Activated CD4-positive, alpha-beta T cell treated with anti-CD3 and anti-CD28 coated beads, Interleukin-2, Interleukin-6, amounts not matched to agents 100 ng/mL and 50 ng/mL, durations not matched to agents 16 hours and 8 hours (primary cell): ENCODE measurements at places on chromosomes 5 and 9.

GRCh38 chr9:110936719-110937452 lies 101.4 kb downstream of the LPAR1 start:
- no peak for DNase-seq

DNA sequence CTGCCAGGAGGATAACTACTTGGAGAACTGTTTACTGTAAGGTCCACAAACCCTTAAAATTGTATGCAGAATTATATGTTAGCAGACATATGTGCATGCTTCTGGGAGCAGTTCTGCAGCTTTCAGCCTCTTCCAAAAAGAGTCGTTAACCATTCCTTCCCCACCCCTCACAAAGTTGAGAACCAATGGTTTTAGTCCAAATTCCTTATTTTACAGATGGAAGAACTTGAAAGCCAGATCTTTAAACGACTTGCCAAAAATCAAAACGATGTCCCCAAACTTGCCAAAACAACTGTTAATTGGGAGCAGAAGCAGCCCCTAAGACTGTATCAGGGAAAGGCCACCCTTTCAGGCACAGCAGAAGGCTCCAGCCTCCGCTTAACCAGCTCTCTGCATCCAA lies 266.4 kb upstream of the ANKRD55 start:
- no peak for DNase-seq

GRCh38 chr5:166562246-166562645 lies 1729.2 kb upstream of the WWC1 start:
- DNase-seq, result no peak

DNA sequence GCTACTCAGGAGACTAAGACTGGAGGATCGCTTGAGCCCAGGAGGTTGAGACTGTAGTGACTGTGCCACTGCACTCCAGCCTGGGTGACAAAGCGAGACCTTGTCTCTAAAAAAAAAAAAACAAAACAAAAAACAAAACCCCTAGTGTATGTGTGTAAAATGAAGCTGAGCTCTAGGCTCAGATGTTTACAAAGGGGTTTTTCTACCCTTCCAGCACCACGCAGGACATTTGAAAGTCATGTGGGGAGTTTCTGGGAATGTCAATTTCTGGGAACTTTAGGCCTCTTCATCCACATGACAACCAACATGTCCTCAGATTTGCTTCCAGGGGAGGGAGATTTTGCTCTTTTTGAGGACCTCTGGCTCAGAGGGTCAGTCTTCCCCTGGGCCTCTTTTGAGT lies 42.4 kb upstream of the AIF1L start:
- no peak for DNase-seq
